A549 treated with CORT108297 at 1 μM for 4 hours (cell line): ENCODE measurements at places on chromosomes 5 and 9. TPM values are rescaled to one million over a fixed set of nuclear protein-coding genes. Genes with fewer than 3 reads are reported as not detected.

MAN1B1 gene
- total RNA-seq, result 42.2 to 55.4 TPM (median 51.2 TPM) in 5 replicates

CNOT6 gene
- total RNA-seq, result 17.9 to 21.7 TPM (median 19.0 TPM) in 5 replicates

PLPP7 gene
- 0.07 to 0.08 TPM in 2 of 5 replicates, not detected in the others for total RNA-seq

SLIT3 gene
- 13.1 to 21.4 TPM (median 17.2 TPM) in 5 replicates for total RNA-seq

ANP32B gene
- 285 to 346 TPM (median 297 TPM) in 5 replicates for total RNA-seq

RASEF gene
- 7.1 to 9.2 TPM (median 8.5 TPM) in 5 replicates for total RNA-seq
